ENCODE measurements at places on chromosomes 7 and 10.

DNA sequence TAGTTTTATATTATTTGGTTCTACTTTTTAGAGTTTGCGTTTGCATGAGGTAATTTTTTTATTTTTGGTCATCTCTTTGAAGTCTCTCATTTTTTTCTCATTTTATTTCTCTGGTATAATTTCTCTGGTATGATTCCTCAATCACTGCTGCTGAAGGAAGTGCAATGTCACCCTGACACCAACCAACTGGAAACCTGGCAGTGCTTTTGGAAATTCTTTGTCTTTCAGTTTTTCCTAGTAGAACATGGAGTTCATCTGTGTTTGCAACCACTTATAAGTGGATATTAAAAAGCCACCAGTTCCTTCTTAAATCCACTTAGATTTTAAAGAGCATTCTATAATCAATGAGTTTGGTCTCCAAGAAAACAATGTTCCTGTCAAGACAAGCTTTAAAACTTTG, 291.8 kb downstream of the PRKG1 start:
- DNase-seq, result no peak

DNA sequence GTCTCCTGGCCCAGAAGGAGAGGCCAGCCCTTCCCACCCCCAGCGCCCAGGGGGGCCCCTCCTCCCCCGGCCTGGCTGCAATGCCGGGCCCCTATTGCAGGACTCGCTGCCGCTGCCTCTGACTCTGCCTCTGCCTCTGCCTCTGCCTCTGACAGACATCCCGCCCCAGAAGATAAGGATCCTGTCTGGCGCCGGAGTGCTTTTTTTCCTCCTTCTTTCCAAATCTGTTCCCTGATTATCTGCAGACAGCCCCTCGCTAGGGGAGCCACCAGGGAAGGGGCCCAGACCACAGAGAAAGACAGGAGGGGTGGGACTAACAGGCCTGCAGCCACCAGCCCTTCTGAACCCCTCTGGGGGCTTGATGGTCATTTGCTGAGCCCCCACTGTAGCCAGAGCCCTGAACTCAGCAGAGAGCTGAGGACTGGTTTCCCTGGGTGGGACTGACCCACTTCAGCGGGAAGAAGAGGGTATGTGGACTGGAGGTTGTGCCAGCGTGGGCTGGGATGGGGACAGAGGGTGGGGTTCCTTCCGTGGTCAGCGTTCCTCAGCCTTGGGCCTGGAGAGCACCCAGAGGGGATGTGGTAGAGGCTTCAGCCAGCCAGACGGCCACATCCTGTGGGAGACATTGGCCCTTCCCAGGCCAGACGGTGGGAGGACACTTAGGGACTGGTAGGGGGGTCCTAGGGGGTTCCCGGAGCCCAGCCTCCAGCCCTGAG, 22.8 kb downstream of the UNC5B start:
- no peak for DNase-seq

- no peak for DNase-seq
Measured at GRCh38 chr7:106224797-106225196, 60.0 kb downstream of the NAMPT start.

DNA sequence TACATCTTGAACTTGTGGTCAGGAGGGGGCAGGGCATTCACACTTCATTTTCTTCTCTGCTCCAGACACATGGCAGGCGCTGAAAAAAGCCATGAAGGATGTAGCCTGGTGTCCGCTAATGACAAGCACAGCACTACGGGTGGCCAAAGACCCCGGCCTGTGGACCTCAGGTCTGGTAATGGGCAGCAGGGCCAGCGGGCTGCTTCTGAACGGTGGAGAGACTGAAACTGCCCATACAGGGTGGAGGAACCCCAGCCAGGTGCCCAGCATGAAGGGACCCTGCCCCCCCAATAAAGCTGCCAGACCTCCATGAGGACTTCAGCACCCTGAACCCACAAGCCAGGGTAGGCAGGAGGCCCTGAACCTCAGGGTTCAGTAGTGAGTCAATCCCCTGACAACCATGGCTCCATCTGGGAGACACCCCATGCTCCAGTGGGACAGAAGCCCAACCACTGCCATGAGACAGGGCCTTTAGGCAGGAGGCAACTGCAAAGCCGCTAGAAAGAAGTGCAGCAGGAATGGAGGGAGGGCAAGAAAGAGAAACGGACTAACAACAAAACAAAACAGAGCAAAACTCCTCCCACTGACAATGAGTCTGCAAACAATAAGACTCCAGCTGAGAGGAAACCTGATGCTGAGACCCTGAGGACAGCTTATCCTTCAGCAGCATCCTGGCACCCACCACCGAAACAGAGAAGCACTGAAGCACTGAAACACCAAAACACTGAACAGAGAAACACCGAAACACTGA, 140.2 kb upstream of the PPP2R2D start:
- no peak for DNase-seq

DNA sequence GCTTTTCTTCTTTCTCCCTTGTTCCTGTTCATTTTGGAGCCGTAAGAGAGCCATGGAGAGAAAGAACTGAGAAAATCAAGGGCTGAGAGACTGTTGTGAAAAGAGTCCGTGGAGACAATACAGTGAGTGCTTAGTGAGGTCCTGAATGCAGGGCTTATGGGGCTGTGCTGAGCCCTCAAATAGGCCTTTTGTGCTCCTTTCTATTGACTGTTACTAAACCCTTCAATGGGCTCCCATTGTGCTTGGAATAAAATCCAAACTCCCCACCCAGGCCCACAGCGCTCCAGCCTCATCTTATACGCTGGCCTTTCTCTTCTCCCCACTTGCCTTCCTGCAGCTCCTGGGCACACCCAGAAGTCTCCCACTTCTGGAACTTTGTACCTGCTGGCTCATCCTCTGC, 243.1 kb upstream of the HABP2 start:
- no peak for DNase-seq

DNA sequence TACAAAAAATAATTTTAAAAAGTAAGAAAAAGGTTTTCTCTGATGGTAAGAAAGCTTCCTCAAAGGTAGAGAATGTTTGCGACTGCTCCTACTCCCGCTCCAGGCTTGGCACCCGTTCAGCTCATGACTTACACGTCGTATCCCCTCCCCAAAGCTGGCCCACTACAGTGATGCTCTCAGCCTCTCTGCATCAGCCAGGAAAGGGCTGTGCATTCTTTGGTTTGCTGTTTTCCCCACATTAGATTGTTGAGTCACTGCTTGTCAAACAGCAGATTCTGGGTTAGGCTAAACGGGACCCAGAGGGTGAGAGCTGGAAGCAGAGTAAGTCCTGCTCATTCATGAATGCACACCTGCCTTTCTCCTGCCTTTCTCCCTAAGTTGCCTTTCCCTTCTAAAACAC, 54.7 kb upstream of the NMT2 start:
- no peak for DNase-seq

GRCh38 chr7:107980671-107981190, 22.2 kb downstream of the LAMB1 start:
- no peak for DNase-seq

- DNase-seq, result no peak
Measured at GRCh38 chr7:23378996-23379395, 79.9 kb downstream of the MALSU1 start.

DNA sequence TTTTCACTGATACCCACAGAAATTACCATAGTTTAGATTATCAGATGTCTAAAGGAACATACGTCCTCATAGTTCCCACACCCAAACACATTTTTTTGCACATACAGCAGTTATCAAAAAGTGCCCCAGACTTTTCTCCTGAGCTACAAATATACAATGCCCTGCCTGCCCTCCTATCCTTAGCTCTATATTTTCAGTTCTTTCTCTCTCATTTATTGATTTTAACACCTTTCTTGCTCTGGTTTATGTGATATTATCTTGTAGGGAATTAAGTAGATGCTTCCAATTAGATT, 25.1 kb upstream of the SGMS1 start:
- no peak for DNase-seq

GRCh38 chr7:159144758-159145489, at the start of gene VIPR2:
Gene VIPR2 (minus strand): TSS chr7:159144867. CDS start chr7:159144771, 96 bp downstream.
- DNase-seq, result no peak

- DNase-seq, result no peak
Measured at GRCh38 chr7:21777921-21778320, 167.8 kb downstream of the CDCA7L start.

- DNase-seq, result no peak
Measured at GRCh38 chr7:13115855-13116254, 428.4 kb downstream of the ARL4A start.

- no peak for DNase-seq
Measured at GRCh38 chr10:70629338-70629737, 26.8 kb upstream of the PRF1 start.

DNA sequence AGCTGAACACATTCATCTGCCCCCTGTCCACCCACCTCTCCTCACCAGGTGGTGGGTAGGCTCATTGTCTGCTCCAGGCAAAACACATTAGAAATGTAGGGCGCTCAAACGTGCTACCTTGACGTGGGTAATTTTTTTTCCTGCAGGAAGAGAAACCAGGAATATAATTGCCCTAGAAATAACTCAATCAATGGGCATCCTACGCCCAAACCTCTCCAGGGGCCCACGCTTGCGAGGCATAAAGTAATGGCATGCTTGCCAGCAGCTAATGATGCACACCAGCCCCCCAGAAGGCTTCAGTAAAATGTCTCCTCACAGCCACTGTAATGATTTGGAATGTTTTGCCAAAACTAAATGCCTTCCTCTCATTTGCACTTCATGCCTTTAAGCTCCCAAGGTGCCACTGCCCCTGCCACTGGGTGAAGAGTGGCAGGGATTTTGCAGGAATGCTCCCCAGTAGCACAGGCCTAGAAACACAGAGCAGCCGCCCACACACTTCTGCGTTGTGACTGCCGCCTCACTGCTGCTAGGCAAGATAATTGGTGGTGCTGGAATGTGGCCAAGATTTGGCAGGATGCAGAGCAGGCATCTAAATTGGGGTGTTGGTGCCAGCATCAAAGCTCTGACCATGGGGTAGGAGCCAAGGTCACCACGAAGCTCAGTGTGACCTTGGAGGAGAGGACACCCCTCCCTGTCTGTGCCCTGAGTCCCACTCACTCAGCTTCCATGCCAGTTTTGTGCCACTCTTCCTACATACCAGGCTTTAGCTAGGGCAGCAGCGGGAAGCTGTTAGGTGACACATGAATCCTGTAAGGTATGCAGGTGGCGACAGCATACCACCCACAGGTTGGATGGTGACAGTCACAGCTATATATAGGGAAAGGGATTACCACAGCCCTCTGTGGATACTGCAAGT, 48.7 kb upstream of the PPP1R3C start:
- peak; percentile 54 for DNase-seq

Measured in nucleus accumbens (tissue), 56 donors.